Neural crest cell (in vitro differentiated cells): ENCODE measurements at places on chromosomes 2 and 18.

DNA sequence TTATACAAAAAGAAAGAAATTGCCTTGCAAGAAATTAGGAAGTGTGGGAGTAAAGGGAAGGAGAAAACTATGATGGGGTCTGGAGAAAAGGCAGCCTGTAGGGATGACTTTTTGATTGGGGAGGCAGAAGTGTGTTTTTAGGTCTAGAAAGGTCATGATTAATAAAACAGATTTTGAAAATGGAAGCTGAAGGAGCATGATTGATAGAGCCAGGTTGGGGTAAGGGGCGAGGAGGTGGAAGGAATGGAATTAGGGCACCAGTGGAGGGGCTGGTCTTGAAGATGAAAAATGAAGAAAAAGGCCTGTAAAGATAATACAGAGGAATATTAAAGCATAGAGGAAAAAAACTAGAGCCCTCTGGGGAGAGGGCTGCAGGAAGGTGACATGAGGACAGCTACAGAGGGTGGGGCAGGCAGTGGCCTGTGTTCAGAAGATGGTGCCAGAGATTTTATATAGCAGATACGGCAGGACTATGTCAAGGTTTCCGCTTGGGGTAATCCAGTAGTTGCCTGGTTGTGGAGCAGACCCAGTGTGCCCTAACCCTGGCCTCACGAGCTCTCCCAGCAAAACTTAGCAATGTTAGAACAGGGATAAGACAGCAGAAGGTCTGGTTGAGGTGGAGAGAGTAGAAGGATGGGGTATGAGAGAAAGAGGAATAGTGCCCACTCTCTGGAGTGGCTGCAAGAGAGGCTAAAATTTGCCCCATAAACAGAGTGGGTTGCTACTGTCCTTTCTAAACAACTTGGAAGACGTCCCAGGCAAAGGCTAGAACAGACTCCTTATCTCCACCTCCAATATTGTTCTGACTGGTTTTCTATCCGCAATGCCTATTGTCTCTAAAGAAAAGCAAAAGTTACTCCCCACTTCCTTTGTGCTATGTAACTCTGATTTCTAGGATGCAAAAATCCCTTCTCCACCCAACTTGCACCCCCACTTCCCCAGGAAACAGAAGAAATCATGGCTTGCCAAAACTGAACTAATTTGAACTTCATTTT, 287.3 kb downstream of the AGPS start:
- no peak for DNase-seq

DNA sequence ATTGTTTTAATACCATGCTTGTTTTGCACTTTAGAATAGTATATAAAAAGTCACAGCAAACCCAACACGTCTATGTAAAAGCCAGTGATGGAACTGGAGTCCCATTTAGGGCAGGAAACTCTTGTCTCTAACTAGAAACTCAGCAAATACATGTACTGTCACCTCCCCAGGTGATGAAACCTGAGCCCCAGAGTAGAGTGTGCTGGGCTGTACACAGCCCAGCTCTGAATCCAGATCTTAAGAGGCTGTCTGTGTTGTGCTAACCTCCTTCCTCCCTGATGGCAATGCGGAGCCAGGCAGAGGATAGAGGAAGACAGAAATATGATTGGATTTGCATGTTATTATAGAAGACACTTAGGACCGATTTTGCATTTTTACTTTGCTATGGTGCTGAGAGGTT, 317.5 kb upstream of the TRIB2 start:
- DNase-seq = no peak

GRCh38 chr2:52036024-52036423, 1004.1 kb upstream of the NRXN1 start:
- DNase-seq = no peak

- DNase-seq = no peak
Measured at GRCh38 chr2:16005816-16006536, 65.6 kb downstream of the MYCN start.

DNA sequence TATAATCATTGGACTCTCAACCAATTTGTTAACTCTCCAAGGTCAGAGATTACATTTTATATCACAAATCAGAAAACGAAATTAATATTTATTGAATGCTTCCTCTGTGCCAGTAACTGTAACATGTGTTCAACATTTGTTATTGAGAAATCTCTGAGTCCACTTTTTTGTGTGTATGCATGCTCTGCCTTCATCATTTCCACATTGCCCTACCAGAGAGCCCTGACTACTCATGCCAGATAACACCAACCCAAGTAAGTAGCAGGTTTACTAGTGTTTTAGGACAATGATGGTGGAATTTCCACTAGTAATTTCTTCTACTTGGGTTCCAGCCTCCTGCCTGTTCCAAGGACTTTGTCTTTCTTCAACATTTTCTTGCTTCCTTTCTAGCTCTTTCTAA, 14.2 kb upstream of the FAP start:
- DNase-seq = no peak

- DNase-seq = no peak
Measured at GRCh38 chr2:208049441-208049840, 24.1 kb upstream of the PLEKHM3 start.

DNA sequence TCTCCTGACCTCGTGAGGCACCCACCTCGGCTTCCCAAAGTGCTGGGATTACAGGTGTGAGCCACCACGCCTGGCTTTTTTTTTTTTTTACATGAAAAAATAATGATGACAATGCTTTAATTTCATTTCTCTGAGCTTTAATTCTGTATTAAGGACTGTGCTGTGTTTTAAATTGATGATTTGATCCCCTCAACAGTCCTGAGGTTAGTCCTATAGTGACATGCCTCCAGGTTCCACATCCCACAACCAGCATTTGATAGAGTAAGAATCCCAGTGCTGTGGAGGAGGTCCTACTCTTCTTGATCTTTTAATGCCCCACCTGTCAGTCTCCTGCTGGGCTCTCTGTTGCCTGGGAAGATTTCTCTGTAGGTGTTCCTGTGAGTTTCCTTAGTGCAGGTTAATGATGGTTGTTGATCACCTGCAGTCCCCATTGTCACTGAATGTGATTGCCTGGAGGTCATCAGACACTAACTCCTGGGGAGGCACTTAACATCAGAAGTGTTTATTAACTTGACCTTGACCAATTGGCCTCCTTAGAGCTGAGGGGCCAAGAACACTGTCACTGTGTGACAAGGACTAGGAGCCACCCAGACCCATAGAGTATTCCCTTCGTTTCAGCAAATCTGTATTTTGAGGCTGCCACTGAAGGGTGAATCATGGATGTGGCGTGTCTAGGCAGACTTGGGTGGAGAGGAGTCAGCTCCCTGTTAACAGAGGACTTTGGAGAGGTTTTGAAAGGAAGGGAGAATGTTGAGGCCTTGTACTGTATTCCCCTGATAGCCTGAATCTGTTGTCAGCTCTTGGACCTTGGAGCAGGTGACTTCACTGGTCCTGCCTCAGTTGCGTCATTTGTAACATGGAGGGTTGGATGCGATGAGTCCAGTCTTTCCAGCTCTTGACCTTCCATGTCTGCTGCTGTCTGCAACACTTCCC, 11.5 kb downstream of the ASAP2 start:
- no peak for DNase-seq

GRCh38 chr2:189226017-189226416, 46.5 kb upstream of the COL5A2 start:
- no peak for DNase-seq

DNA sequence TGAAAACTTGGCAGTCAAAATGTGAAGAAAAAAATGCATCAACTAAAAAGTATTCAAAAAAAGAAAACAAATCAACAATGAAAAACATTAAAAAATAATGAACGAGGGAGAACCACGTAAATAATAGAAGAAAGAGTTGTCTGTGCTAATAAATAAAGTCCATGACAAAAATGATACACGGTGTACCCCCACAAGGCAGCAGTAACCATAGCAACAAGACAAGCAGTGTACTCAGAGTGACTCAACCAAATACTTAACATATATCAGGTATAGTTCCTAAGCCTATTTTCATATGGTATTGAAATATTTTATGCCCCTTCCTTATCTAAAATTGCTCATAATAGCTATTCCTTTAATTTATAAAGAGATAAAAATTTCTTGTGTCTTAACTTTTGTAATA, 162.3 kb upstream of the TMEM200C start:
- DNase-seq = no peak

DNA sequence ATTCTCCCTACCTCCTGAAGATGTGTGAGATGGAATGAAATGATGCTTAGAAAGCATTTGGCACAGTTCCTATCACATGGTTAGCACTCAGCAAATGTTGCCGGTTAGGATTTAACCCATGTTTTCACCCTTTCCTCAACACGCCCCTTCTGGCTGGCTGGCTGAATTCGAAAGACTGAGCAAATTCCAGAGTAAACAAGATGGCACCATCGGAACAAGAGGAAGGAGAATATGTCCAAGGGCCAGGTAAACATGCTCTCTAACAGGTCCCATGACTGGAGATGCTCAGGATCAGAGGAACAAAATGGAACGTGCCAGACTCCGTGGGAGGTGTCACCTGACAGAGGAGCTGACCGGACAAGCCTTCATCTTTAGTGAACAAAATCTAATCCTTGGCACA, 145.6 kb downstream of the ANKRD44 start:
- DNase-seq = no peak

DNA sequence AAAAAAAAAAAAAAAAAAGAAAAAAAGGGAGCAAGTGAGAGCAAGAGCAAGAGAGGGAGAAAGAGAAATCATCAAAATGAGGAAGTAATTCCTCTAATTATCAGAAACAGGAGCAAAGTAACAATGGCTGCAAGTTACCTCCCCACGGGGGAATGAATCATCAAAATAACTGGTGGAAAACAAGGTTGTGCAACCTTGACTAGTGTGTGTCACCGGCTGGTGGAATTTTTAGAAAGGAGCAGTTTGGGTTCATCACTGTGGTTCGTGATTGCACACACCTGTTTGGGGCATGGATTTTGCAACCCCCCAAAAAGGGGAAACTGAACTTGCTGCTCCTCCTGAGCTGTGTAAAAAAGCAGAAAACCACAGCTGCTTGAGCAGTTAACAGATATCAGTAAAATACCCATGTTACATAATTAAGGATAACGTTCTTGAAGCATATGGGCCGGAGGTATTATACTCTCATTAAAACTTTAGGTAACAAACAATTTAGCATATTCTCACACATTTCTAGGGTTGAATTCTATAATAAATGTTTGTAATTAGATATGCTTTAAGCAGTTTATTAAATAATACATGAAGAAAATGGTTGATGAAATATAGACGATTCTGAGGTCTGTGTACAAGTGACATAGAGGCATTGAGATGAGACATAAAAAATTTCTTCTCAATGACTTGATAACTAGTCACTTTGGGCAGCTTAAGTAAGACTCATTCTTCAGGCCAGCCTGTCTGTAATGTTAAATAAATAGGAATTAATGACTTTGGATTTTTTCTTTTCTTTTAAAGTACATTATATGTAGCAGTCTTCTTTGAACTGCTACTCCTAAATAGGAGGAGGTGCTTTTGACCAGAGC, 184.2 kb upstream of the ZEB2 start:
- DNase-seq = no peak

- peak; percentile 3 for DNase-seq
Measured at GRCh38 chr18:32803568-32803967, 30.7 kb upstream of the KLHL14 start.

GRCh38 chr2:235168174-235168979, 216.6 kb downstream of the SH3BP4 start:
- no peak for DNase-seq

DNA sequence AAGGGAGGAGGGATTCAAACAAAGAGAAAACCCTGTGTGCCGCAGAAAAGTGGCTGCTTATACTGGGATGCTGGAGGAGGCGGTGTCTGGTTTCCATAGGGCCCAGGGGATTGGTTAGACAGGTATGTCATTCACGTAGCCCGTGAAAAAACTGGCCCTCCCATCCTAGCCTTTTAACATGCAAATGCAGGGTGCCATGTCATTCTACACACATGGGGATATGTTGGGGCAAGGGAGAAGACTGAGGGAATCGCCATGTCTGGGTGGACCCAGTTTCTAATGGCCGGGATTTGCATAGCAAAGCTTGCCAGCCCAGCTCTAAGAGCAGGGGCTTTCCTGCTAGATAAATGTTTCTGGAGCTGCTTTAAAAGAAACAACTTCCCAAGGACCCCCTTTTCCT, 8.2 kb upstream of the RNU2-63P start:
- DNase-seq = no peak

DNA sequence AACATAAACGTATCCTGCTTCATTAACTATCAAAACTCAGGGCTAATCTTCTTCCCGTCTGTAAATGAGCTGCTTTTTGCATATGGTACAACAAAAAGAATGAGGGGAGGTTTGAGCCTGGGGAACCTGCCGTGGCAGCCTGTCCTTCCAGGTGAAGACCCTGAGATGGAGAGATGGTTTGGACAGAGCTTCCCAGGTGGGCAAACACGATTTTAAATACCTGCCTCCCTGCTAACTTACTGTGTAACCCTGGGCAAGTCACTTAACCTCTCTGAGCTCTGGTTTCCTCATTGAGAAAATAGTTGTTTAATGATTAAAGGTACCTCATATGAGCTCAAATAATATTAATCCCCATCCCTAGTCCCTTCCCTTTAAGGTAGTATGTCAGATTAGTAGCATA, 9.0 kb downstream of the EMX1 start:
- no peak for DNase-seq

- no peak for DNase-seq
Measured at GRCh38 chr2:236970656-236971010, 115.1 kb upstream of the COPS8 start.

DNA sequence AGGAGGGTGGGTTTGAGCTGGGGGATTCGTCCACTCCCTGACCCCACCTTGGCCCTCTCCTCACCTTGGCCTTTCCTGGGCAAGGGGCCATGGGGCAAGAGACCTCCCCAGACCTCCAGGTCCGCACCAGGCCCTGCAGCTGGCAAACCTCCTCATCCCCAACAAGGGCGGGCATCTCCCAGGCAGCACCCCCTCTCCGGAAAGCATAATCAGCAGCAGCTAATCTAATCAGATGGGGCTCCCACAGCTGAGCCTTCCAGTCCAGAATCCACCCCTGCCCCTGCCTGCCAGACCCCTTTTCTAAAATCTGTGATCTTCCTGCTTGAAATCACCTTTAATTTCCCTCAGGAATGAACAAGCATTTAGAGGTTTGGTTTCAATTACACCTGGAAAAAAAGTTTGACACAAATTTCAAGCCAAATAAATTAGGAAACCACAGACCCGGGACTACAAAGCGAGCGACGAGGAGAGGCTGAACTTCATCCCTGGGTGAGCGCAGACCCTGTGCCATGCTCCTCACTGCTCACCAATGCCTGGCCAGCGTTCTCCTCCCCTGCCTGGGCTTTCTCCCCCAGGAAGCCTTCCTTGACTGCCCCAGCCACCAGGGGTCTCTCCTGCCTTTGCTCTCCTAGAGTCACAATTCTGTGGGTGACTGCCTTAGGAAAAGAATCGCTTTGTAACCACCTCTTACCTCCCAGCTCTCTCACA, 143.0 kb upstream of the MYCN start:
- no peak for DNase-seq

DNA sequence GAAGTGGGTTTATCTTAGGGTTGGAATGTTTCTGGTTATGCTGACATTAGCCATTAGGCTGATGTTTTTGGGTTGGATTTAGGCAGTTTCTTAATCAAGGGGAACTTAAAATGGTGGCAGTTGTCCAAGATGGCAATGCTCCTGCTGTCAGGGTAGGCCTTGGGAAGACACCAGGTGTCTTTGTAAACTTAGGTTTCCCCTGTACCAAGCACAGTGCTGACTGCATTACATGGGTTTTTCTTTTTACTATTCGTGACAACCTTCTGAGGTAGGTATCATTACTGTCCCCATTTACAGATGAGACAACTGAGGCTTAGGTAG, 528 bp upstream of the ATG16L1 start:
- no peak for DNase-seq

- DNase-seq = no peak
Measured at GRCh38 chr2:158478816-158479215, 22.1 kb downstream of the PKP4 start.
